Chondrocyte (in vitro differentiated cells): ENCODE measurements at places on chromosomes 11 and 22. TPM values are rescaled to one million over a fixed set of nuclear protein-coding genes. Genes with fewer than 3 reads are reported as not detected.

- H3K27ac ChIP-seq = no peak overlapping the region
- peaks cover 19% of the 10 kb centered on the region for H3K4me1 ChIP-seq
- no peaks in the 10 kb centered on the region for H3K36me3 ChIP-seq
- H3K4me3 ChIP-seq = no peak overlapping the region
- DNase-seq = peak; percentile 47
- H3K27me3 ChIP-seq = no peaks in the 10 kb centered on the region
Observed at GRCh38 chr11:73292525-73292894, 15.6 kb upstream of the ARHGEF17 start.

GRCh38 chr22:17237038-17237668 is 17.9 kb upstream of the ADA2 start:
- H3K4me1 ChIP-seq = no peaks in the 10 kb centered on the region
- H3K4me3 ChIP-seq = no peak overlapping the region
- no peak overlapping the region for H3K27ac ChIP-seq

GLYAT gene
- total RNA-seq = not detected in 3 replicates

GRCh38 chr11:62665599-62666258 is 617 bp downstream of the CSKMT start:
- peak overlapping the region; percentile 94 for H3K4me3 ChIP-seq
- H3K27ac ChIP-seq = peak overlapping the region; percentile 93
- peaks cover 7% of the 10 kb centered on the region for H3K36me3 ChIP-seq
- peaks cover 36% of the 10 kb centered on the region for H3K4me1 ChIP-seq
- DNase-seq = no peak
- no peaks in the 10 kb centered on the region for H3K27me3 ChIP-seq

GRCh38 chr11:114256176-114256966 is 39.8 kb upstream of the NNMT start:
- peaks cover 41% of the 10 kb centered on the region for H3K4me1 ChIP-seq
- no peak overlapping the region for H3K27ac ChIP-seq
- no peak overlapping the region for H3K4me3 ChIP-seq
- no peak for DNase-seq
